Ovary (tissue), 10 donors: ENCODE measurements at places on chromosomes 5 and 9. TPM values are rescaled to one million over a fixed set of nuclear protein-coding genes. Genes with fewer than 3 reads are reported as not detected.

DNA sequence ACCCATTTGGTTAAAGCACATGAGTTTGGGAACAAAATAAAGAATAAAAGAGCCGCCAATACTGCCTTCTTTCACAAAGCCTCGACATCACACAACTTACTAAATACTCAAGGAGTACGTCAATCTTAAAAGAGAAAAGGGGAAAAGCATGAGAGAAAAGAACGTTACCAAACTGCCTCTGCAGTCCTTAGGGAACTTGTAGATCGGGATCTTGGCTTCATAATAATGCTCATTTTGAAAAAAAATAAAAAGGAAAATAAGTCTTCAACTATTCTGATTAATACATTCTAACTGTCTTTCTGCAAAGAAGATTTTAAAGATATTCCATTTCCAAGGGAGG is 618.4 kb downstream of the PDE4D start:
- DNase-seq: no peak

DNA sequence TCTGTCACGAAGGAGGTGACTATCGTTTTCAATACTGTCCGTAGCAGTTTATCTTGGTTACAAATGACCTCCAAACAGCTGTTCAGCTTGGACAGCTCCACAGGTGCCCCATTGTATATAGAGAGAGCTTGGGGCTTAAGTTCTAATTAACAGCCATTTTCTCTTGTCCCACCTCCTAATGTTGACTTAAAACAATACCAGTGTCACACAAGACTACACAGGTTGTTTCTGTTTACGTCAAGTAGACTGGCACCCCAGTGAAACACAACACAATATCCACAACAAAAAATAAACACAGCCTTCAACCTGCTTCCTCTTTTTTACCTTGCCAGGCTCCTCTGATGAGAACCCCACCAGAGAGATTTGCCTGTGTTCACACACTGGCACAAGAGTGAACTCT is 39.8 kb upstream of the TLE1 start:
- DNase-seq: no peak

DNA sequence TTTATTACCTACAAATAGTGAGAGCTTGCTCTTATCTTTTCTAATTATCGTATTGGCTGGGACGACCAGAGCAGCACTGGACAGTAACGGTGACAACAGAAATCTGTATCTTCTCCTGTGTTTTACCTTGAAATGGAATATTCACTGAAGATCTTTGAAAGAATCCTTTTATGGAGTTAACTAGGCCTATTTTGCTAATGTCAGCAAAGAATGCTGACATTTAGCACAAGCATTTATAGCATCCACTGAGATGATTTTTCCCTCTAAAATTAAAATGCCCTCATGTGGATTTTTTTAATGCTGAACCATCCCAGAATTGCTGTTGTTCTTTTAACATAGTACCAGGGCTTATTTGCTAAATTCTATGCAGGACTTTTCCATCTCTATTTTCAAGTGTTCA is 59.4 kb downstream of the ROR2 start:
- no peak for DNase-seq

- DNase-seq: no peak
These were observed 305.1 kb upstream of the RGMB start for GRCh38 chr5:98468188-98468869.

DNA sequence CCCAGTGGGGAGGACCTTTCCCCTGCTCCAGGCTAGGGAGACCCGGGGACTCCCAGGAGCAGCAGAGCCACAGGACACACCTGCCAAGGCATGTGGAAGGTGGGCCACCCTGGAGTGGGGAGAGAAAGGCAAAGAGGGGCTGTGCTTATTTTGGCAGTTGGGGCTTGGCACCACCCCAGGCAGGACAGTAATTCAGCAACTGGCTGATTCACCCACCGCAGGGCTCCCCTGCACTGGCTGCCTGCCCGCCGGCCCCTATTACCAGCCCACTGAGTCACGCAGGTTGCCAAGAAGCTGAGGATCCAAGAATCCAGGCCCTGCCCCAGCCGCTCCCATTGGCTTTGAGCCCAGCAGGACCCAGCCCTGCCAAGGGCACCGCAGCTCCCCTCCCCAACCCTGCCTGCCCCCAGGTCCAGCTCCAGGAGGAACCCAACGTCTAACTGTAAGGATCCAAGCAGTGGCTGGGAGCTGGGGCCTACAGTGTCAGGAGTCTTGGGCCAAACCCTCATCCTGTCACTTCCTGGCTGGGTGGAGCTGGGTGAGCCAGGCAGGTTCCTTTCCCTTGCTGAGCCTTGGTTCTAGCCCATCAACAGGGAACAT is 14.2 kb upstream of the RALGDS start:
- peak; percentile 72 for DNase-seq

- DNase-seq: no peak
These were observed 5.6 kb upstream of the APC start for GRCh38 chr5:112732131-112732530.

DNA sequence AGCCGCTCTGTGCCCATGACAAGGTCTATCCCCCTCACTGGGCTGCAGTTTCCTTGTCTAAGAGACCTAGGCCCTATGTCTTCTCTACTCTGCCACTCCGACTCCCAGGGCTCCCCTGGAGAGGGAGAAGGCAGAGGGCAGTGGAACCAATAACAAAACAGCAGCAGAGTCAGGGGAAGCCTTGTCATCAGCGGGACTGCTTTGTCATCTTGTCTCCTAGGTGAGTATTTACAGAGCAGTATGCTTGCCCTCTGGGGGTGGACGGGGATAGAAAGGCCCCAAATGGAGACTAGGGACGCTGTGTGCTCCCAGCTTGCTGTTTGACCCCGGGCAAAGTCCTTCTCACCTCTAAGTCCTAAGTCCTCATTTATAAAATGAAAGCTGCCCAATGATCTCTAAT is 318.5 kb downstream of the CDK5RAP2 start:
- no peak for DNase-seq

DNA sequence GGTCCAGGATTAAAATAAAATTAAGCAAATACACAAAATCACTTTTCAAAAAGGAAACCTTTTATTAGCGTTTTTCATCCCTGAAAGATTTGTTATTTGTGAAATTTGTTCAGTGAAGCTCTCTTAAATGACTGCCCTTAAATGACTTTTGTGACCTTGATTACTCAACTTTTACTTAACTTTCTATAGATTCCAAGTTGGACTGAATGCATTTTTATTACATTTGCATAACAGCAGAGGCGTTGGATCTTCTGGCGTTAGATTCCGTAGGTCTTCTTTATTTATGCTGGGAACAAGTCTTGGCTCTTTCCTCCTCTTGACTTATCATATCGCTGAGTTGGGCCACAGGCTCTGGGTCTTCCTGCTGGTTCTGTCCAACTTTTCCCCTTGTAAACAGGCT is 78.4 kb downstream of the APBA1 start:
- no peak for DNase-seq

DNA sequence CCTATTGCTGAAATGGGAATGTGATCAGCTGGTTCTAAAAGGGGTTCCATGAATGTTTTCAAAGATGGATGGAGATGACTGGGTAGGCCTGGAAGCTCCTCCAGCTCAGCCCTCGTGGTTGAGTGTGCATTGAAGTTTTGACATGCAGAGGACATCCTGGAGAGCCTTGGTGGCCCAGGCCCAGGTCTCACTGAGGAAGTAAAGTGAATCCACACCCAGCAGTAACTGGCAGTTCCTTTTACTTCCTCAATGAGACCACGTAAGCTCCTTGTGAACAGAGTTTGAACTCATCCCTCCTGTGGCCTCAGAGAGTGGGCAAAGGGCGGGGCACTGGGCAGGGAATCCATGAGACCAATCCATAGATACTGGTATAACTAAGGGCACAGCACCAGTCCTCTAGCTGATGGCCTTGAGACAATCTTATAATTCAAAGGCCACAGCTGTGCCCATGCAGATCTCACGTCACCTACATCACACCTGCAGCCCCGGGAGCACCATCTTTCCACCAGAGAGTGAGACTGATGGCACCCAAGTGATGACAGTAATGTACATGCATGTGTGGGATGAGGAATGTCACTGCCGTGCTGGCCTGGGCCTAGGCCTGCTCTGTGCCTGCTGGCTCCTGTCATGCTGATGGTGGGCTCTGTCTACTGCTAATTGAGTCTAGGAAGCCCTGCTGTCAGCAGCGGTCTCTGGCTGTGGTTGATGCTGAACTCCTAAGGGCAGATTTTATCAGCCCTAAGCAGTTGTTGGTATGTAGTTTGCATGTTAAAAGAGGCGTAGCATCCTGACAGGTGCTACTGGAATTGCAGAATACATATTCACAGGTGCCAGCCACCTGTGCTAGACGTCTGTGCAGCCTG is 257.8 kb downstream of the FSTL4 start:
- no peak for DNase-seq

DNA sequence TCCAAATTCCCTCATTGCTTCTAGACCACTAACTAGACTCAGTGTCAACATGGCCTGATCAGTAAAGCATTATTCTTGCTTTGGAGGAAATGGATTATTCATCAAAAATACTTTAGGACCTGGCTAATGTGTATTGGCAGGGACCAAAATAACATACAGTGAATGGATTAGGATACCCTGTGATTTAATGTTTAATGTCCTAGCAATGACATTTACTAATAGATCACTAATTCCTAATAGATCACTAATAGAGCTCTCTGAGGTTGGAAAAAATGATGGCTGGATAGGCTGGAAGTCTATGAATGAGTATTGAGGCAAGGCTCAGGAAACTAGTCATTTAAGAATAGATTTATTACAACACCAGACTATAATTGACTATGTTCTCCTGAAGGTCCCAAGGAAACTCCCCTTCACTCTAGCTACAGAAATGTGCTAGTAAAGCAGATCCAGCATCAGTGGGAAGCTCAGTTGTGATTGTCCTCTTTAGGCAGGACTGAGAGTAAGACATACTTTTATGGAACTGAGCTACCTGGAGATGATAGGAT is 46.1 kb upstream of the CHSY3 start:
- no peak for DNase-seq

DNA sequence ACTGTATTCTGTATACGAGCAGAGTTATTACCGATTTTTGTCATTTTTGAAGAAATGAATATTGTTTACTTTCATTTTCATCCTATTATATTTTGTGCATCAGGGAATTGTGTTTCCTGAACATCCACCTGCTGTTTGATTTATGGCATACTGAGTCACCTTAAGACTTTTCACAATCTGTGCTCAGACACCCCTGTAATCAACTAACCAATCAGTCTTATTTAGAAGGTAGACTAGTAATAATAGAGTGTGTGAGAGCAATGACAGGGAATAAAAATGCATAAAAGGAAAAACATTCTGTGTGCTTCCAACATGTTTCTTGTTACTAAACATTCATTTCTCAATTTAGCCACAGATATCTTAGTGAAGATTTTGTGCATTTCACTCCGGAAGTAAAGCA is 1413.6 kb upstream of the ACO1 start:
- no peak for DNase-seq

- no peak for DNase-seq
These were observed 345.2 kb upstream of the PCSK5 start for GRCh38 chr9:75545287-75545686.

DNA sequence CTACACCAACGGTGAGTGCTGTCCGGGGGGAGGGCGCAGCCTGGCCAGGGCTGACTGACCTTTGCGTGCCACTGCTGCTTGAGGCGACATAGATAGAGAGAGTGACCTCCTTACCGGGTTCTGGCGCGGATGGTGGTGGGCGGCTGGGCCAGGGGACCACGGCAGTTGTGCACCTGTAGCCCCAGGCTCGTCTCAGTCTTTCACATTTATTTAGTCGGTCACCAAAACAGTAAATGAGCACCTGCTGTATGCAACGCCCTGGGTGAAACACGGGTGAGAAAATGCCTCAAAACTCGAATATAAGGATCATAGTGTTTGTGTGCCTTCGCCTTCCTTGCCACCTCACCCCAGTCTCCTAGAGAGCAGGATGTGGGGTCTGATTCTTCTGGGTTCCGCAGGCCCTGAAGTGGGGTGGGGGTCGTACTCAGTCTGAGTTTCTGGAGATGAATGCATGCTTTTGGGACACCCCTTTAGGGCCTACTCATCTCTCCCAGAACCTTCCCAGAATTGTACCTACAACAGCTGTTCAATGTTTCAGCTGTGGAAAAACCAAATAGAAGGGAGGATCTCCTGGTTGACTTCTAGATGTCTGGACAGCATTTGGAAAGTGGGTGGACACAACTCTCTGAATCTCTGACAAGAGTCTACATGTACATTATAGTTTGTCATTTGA is 714 bp downstream of the SEC24A start:
- peak; percentile 56 for DNase-seq

DNA sequence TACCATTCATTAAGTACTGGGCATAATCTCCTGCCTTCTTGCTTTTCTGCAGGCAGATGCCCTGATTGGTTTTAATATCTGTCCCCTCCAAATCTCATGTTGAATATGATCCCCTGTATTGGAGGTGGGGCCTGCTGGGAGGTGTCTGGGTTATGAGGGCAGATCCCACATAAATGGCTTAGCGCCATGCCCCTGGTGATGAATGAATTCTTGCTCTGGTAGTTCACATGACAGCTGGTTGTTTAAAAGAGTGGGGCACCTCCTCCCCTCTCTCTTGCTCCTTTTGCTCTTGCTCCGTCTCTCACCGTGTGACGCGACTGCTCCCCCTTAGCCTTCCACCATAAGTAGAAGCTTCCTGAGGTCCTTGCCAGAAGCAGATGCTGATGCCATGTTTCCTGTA is 564.0 kb upstream of the BRINP1 start:
- no peak for DNase-seq

- DNase-seq: no peak
These were observed 561.4 kb downstream of the CAAP1 start for GRCh38 chr9:26331223-26331622.

DNA sequence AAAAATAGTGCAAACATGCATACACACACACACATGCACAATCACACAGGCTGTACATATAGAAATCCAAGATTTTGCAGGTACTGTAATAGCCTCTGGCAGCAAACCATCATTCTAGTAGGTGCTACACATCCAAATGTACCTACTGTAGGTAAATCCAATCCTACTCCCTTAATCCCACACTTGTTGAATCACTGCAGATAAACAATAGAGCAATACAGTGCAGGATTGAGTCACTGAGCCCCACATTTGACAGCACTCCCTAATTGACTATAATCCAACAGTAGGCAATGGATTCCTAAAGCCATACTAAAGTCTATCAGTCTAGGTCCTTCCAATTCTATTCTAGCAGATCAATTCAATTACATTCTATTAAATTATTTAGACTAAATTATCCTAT is 1640.5 kb upstream of the CDH9 start:
- DNase-seq: no peak

GRCh38 chr5:158910782-158911692 is 188.7 kb downstream of the EBF1 start:
- DNase-seq: no peak

The YTHDC2 gene
- total RNA-seq: 21.8 TPM

The MFAP3 gene
- total RNA-seq: 15.9 TPM

The RRAGA gene
- total RNA-seq: 52.6 TPM

The ZNF658 gene
- 7.6 TPM for total RNA-seq

The FAT2 gene
- 0.52 TPM for total RNA-seq

The SLC36A3 gene
- not detected for total RNA-seq
